Activated T-cell treated with anti-CD3 and anti-CD28 coated beads, Interleukin-2, amount 50 U/mL, for 1 hour (primary cell): ENCODE measurements at places on chromosomes 5 and 9.

DNA sequence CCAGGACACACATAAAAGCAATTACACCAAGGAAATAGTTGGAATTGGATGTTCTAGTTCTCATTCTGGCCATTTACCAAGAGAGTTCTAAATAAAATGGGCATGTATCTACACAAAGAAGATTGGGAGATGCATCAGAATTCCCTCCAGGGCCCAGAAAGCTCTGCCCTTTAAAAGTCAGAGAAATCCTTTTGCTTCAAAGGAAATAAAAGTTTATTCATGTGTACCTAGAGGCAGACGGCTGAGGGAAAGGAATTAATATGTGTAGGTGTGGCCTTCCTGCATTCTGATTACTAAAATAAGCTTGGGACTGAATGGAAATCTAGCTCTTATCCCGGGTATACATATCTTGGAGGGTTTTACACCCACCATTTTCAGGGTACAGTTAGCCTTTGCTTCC is 719.4 kb downstream of the SEMA5A start:
- DNase-seq = no peak

DNA sequence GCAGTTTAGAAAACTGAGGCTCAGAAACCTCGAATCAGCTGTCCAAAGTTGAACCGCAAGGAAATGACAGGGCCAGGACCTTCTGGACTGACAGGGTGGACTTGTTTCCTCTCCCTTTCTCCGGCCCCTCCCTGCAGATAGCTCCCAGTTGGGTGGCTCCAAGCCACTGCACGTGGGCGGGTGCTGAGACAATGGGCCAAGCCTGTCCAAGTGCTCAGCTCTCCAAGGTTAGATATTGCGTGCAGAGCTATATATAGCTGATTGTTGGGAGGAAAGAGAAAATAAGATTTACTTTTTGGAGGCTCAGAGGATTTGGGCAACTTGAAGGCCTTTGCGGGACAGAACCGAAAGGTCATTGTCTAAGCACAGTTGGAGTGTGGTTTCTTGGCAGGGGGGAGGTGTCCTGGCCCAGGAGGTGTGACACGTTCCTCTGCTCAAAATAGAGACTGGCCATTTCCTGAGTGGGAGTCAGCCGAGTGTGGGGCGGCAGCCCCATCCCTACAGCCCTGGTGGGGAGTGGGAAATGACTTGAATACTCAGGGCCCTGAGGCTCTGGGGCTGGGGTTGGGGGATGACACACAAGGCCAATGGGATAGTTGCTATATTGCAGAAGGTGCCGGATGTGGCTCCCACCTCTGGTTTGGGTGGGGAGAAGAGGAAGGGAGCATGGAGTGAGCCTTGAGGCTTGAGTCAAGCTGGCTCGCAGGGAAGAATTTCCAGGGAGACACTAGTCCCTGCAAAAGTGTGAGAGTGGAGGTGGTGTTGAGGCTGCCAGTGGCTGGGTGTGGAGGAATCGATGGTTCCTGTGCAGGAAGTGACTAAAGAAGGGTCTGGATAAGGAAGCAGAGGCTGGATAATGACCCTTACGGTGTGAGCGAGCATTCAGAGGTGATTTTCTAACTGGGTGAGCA is 44.4 kb upstream of the SMAD5 start:
- no peak for DNase-seq

GRCh38 chr5:83475935-83476814 is 4.6 kb downstream of the VCAN start:
- no peak for DNase-seq

- no peak for DNase-seq
Measured at GRCh38 chr5:124824637-124825158, 78.3 kb upstream of the ZNF608 start.

DNA sequence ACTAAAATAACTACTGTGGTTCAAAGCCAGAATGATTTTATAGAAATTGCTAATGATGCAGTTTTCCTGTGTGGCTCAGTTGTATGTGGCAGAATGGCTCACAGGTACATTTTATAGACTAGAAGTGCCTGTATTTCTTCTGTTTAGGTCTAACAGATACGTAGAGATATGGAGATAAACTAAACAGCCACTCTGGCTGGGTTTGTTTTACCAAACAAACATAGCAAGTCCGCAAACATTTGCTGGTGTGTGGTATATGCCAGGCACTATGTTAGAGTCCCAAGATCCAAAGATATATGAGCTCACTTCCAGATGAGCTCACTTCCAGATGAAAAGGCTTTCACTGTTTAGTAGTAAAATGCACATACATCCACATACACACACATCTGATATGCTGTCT is 24.4 kb downstream of the ADRB2 start:
- no peak for DNase-seq

GRCh38 chr9:69215774-69216485 is 41.9 kb downstream of the TJP2 start:
- no peak for DNase-seq

GRCh38 chr5:100188339-100188738 is 346.8 kb upstream of the FAM174A start:
- no peak for DNase-seq

DNA sequence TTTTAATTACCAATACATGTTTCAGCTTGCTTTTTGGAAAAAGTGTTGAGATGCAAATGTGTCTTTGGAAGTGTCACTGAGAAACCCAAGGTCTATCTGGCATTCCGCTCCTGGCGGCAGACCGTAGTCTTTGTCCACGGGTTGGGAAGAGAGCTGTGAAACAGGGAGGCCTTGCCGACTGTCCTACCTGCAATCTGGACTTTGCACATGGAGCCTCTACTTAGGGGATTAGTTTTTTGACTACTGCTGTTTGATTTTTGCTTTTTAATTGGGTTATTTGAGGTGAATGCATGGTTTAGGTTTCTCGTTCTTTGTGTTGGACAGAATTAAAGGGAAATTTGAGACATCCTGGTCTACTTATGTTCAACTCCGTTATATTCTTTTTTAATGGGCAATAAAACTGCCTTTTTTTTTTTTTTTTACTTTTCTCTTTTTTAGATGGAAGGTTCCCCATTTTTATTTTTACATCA is 25.7 kb downstream of the TRIO start:
- DNase-seq = no peak

DNA sequence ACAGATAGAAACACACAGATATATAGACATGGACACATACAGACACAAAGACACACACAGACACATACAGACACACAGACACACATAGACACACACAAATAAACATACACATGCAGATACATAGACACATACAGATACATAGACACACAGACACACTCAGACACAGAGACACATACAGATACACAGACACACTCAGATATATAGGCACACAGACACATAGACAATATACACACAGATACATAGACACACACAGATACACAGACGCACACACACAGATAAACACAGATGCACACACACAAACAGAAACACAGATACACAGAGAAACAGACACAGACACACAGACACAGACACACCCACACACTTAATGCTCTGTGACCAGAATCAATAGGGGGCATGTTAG is 156.8 kb downstream of the IRX2 start:
- DNase-seq = no peak

DNA sequence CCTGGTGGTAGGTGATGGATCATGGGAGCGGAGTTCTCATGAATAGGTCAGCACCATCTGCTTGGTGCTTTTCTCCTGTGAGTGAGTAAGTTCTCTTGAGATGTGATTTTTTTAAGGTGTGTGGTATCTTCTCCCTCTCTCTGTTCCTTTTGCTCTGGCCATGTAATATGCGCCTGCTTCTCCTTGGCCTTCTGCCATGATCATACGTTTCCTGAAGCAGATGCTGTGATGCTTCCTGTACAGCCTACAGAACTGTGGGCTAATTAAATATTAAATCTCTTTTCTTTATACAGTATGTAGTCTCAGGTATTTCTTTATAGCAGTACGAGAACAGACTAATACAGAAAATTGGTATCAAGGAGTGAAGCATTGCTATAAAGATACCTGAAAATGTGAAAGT is 36.4 kb downstream of the UNC13B start:
- no peak for DNase-seq

DNA sequence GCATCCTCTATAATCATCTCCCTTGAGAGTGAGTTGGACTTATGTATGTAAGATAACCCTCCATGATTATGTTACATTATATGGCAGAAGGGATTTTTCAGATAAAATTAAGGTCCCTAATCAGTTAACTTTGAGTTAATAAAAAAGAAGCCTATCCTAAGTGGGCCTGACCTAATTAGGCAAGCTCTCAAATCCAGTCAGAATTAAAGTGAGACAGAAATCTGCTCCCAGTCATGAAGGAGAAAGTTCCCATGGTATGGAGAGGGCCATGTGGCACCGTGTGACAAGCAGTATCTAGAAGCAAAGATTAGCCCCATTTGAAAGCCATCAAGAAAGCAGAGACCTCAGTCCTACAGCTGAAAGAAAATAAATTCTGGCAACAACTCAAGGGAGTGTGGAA is 202.4 kb downstream of the PRELID2 start:
- DNase-seq = no peak

DNA sequence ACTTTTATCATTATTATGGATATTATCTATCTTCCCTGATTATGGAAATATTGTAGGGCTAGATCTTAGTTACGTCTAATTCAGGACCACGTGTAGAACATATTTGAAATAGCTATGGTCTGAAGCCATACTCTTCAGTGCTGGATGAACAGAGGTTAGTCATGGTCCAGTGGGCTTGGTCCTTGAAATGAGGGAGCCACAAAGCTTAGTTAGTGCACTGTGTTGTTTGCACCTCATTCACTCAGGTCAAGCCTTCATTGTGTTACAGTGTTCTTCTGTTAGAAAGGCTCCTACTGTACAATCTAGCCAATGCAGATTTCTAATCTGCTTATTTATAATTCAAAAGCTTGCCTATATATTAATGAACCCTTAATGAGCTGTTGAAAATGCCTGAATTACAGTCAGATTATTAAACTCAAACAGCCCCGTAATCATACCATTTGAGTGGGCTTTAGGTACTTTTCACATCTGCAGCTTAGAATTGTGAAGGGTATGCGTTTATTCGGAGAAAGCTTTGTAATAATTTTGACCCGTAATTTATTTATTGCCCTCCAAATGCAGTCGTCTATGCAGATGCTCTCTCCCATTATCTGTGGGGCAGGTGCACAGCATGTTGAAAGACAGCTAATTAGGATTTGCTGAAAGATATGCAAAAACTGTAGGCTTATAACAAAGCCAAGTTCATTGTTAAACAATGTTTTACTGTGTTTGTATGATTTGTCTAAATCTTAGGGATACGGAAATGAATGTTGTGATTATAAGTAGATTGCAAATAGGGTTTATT is 164.9 kb downstream of the PBX3 start:
- no peak for DNase-seq

- DNase-seq = no peak
Measured at GRCh38 chr5:7094626-7095025, 301.3 kb upstream of the ADCY2 start.

GRCh38 chr9:91419222-91420191 is 4.1 kb downstream of the NFIL3 start:
- no peak for DNase-seq

GRCh38 chr5:128254789-128255188 is 171.2 kb downstream of the SLC12A2 start:
- no peak for DNase-seq

DNA sequence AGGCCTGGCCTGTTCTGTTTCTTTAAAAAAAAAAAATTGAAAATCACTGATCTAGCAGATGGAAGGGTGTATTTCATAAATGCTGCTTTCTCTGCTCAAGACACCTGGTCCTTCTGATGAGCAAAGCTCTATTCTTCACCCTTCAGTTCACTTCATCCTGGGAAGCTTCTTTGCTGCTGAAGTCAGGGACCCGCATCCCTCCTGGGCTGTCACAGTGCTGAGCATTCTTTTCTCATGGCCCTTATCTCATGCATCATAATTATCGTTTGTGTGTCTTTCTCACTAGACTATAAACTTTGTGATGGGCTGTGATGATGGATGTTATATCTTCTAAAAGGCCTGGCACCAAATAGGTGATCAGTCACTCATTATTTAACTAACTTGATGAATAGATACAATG is 461.0 kb downstream of the GADD45G start:
- no peak for DNase-seq

GRCh38 chr9:16258191-16258590 is 612.3 kb downstream of the BNC2 start:
- no peak for DNase-seq

DNA sequence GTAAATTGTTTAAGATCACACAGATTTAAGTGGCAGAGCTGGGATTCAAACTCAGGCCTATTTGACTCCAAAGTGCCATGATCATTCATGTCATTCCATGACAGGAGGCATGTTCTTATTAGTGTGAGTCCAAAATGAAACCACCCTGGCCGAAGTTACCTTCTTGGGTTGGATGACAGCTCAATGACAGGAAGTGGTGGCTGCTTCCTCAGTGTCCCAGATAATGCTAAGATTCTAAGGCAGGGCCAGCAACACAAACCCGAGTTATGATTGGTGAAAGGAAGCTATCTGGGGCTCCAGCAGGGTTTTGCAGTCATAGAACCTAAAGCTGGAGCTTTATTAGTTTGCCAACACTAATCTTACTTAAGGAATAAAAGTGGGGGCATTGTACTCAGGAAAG is 340.4 kb downstream of the SLIT3 start:
- DNase-seq = no peak

GRCh38 chr5:34410411-34411139 is 245.6 kb upstream of the RAI14 start:
- DNase-seq = no peak

- no peak for DNase-seq
Measured at GRCh38 chr5:149729150-149729549, 960 bp upstream of the PPARGC1B start.

- no peak for DNase-seq
Measured at GRCh38 chr9:94967482-94967881, 241.0 kb downstream of the AOPEP start.

DNA sequence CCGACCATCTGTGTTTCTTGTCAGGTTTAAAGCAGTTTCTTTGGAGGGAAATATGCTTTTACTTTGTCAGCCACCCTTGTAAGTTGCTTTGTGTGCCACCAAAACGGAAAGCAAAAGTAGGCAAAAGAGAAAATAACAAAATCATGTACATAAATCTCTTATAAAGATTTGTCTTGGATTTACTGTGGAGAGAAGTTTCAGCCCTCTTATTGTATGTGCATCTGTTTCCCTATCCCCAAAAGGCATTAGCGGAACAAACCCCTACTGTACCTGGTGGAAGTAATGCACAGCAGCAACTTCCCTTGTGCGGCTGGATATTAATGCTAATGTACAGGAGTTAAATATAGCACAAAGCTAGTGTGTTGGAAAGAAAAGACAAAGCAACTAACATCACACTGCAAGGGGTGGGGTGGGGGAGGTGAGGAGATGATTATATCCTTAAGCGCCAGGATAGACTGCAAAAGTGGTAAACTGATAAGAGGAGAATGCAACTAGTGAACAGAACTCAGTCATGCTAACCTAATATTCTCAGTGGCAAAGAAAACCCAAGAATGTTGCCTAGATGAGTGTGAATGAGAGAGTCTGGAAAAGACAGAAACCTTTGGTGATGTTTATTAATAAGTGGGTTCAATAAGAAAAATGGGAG is 396.5 kb upstream of the MEF2C start:
- no peak for DNase-seq
